ENCODE measurements at places on chromosomes 6 and 20.

GRCh38 chr20:35226884-35227681 is 593 bp downstream of the MMP24 start:
- DNase-seq: no peak

- DNase-seq: no peak
Observed at GRCh38 chr6:36128073-36128472, 2.2 kb upstream of the MAPK13 start.

GRCh38 chr6:142356201-142356883 is 54.5 kb downstream of the ADGRG6 start:
- no peak for DNase-seq

DNA sequence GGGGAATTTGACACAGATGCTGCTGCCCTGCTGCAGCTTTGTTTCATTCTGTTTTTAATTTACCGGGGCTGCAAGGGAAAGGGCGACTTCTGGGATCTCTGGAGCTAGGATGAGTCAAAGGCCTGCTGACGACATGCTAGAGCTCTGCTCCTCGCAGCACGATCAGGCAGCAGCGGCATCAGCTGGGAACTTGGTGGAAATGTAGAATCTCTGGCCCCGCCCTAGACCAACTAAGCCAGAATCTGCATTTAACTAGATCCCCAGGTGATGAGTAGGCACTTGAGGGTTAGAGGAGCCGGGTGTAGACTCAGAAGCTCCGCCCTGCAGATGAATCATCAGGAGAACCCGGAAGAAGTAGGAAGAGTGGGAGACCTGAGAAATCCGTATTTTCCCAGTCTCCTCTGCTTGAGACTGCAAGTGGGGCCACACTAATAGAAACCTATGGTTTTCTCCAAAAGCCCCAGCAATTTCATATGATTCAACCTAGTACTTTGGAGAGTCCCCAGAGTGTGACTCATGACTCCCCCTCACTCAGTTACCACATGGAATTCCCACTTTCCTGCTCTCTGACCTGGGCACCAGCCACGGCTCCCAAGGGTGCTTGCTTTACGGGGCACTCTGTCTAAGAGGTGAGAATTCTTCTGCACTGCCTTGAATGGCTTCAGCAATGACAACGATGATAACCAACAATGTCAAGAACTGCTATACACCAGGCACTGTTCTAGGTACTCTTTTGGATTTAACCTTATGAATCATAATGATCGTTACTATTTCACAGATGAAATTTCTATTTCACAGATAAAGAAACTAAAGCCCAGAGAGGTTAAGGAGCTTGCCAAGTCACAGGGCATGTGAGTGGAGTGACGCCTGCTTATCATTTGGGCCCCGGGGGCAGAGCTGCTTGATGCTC is 18.1 kb downstream of the TUBB2B start:
- DNase-seq: peak; percentile 68

GRCh38 chr6:19757036-19757435 is 80.1 kb upstream of the ID4 start:
- no peak for DNase-seq

- no peak for DNase-seq
Observed at GRCh38 chr6:137724495-137725211, 142.4 kb upstream of the TNFAIP3 start.

GRCh38 chr20:48828734-48829460 is 1.1 kb upstream of the PREX1 start:
- DNase-seq: no peak

- no peak for DNase-seq
Observed at GRCh38 chr6:4324746-4325145, 189.4 kb upstream of the ECI2 start.

DNA sequence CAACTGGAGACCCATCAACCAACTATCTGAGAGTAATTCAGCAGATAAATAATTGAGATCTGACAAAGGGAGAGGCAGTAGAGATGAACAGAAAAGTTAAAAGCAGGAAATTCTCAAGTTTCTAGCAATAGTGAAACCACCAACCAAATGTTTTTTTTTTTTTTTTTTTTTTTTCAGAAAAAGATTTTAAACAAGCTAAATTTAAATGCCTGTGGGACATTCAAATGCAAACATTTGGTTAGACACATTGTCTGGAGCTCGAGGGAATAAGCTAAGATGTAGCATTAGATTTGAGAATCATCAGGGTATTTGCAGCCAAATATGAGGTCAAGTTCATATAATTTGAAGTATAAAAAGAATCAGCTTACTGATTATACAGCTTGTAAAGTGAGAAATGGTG is 16.4 kb downstream of the RANBP9 start:
- no peak for DNase-seq

DNA sequence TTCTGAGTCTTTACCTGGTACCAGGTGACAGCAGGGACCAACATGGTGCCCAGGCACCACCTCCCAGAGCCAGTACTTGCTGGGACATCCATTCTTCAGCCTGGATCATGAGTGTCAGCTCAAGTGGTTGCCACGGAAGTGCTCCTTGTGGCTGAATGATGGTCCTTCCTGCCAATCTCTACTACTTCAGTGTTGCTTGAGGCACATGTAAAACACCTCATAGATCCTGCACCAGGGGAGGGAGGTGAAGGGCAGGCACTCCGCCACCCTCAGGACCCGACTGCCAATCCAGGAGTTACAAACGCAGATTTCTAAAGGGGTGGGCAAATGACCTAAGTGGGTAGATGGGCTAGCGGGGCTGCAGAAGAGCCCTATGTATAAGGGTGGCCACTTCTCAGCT is 226.0 kb downstream of the PREX1 start:
- DNase-seq: no peak

- no peak for DNase-seq
Observed at GRCh38 chr20:37346535-37347346, 801 bp downstream of the SRC start.

GRCh38 chr6:99471638-99472037 is 43.6 kb downstream of the USP45 start:
- DNase-seq: no peak

DNA sequence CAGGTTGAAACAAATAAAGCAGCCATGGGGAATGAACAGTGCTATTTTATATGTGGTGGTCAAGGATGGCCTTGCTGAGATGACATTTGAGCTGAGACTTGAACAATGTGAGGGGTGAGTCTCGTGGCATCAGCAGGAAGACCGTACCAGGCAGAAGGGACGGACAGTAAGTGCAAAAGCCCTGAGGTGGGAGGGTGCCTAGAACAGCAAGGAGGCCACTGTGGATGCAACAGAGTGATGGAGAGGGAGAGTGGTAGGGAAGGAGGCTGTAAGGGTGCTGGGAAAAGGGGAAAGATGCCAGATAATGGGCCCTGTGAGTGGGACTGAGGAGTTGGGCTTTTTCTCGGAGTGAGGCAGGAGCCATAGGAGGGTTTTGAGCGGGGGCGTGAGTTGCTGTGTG is 11.5 kb downstream of the KCNB1 start:
- no peak for DNase-seq

- no peak for DNase-seq
Observed at GRCh38 chr6:167103041-167103891, 19.6 kb upstream of the CCR6 start.

DNA sequence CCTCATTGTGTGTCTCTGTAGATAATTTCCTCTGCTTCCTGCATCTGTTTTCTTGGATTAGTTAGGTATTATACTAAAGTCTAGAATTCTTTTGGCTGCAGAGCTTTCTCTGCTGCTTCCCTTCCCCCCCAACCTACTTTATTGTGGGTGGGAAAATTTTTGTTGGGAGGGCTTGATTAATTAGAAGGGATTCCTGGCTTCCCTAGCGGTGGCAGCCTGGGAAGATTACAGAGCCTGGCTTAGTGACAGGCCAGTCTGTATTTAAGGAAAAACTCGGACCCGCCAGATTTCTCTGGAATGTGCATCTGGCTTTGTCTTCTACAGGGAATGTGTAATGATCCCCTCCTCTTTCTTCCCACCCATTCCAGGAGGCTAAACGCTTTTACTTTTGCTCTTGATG is 31.2 kb downstream of the SLX4IP start:
- DNase-seq: no peak

GRCh38 chr6:53546281-53546680 is 1.4 kb upstream of the GCLC start:
- no peak for DNase-seq

DNA sequence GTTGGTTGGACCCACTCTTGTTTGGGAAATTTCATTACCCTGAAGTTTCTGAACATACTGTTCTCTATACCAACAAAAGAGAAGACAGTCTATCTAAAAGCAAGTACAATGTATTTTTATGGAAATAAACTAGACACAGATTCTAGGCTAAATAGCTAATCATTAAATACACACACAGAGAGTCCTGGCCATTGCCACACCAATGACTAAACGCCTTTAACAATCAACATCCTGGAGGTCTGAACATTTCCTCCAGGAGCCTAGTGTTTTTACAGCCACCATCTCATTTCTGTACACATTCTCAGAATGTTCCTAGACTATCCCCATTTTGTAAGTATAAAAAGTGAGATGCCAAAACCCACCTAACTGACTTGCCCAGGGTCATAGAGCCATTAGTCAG is 141.6 kb upstream of the RREB1 start:
- no peak for DNase-seq

DNA sequence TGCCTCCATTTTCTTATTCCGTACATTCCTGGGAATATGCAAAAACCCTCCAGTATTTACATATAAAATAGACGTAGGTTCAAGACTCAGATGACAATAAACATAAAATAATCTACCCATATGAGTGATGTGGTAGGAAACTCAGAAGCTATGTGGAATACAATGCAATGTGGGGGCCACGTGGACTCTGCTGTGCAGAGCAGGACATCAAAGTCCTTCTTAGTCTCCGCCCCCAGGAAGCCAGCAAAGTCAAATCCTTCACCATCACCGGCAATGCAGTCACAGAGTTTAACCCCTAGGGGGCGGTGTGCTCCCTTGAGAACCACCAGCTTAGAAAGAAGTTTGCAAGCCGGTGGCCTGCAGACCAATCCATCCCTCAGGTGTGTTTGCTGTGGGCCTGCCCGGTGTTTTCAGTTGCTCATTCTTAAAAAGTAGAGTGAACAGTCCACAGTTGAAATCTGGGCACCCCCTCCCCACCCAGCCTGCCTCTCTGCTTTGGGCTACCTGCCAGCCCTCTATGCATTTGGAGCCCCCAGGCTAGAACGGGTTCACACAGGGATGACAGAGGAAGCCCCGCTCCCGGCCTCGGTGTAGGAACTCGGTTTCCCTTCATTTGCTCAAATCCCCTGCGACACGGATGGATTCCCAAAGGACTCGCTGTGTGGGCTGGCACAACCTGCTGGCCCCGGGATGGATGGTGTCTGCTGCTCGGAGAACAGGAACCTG is 59.9 kb downstream of the SULF2 start:
- DNase-seq: peak; percentile 50

DNA sequence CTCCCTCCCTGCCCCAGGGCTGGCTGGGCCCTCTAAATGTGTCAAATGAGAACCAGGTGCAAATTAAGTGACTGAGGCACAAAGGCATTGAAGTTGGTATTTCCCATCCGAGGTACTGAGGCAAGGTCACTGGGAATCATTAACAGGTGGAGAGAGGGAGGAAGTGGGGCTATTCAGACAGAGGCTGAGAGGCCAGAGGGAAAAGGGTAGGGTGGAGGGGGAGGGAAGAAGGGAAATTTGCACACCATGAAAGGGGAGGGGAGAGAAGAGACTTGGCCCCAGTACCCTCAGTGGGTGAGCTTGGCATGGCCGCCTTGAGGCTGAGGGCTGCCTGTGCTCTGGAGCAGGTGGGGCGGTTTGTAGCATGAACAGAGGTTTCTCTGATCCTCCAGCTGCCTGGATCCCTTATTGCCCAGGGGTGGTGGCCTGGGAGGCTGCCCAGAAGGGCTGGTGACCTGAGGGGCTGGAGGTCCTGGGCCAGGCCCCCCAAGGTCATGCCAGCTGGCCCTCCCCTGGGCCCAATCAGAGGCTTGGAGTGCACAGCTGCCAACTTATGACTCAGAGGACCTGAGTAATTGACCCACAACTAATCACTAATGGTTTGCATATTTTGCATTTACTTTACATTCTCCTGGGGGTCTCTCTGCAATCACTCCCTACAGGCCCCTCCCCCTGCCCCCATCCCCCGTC is 40.3 kb upstream of the ZFAND3 start:
- no peak for DNase-seq

DNA sequence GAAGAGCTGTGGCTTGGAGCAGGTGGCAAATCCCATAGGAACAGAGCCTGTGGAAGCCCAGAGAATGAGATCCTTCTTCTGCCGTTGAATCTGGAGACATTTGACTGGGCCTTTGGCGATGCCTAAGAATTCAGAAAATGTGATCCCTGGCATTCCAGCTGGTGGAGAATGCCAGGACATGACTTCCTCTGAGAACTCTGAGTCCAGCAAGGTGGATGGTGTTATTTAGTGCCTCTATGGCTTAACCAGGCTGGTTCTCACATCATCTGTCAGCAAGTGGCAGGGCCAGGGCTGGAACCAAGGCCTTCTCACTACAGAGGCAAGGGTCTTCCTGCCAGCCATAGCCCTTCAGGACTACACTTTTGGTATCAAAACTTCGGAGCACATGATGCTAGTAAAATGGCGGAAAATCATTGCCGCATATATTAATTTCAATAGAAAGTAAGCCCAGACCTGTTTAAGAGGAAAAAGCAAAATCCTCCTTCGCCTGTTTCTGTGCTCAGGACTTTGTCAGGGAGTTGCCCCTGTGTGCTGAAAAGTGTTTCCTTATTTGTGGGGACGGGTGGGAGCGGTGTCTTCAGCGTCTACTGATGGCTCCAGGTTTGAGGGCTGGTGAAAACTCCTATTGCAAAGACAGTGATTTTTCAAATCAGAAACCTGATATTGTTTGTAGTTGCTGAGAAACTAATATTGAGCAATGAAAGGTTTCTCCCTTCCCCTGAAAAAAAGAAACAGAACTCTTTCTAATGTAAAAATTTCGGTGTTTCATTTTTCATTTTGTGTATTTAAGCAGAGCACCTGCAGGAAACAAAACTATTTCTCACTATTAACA is 23.9 kb downstream of the DUSP22 start:
- DNase-seq: no peak

DNA sequence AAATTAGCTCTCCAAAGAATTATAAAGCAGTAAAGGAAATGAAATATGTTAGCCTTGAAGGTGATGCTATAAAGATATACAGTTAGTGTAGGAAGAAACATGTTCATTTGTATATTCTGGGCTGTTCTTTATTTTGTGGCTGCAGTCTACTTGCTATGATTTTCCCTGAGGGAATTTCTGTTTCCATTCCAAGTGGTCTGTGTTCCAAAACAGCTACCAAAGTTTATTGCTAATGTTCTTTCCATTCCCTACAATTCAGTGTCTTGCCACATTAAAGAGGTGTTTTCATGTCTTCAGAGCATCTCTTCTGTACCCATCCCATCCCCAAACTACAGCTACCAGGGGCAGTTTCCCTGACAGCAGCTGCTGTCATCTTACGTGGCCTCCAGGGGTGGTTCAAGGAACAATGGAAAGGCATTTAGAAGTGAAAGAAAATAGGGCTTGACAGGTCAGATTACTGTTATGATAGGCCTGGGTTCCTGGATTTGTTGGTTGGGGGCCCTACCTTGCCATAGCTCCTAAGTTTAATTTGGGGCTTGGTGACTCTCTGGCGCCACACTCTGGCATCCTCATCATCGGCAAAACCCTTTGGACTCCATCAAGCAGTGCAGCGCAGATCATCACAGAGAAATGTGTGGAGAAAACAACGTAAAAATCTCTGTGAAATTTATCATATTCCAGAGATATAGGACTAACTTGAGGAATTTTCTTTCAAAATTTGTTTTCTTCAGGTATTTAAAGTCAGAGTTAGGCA is 33.8 kb upstream of the AIG1 start:
- no peak for DNase-seq

Measured in kidney epithelial cell (primary cell).